ENCODE measurements at places on chromosomes 16 and 17. TPM values are rescaled to one million over a fixed set of nuclear protein-coding genes. Genes with fewer than 3 reads are reported as not detected.

The CRHR1 gene
- not detected for total RNA-seq

The HBA1 gene
- 49.7 TPM for total RNA-seq

The TP53TG3B gene
- not detected for total RNA-seq

The C16orf46 gene
- not detected for total RNA-seq

The AOC3 gene
- total RNA-seq, result 7.2 TPM

The KCNH6 gene
- not detected for total RNA-seq

The FAM222B gene
- total RNA-seq, result 77.6 TPM

The C17orf58 gene
- total RNA-seq, result 5.2 TPM

The TBC1D3D gene
- total RNA-seq, result not detected

The SKAP1 gene
- total RNA-seq, result not detected

The SMIM5 gene
- total RNA-seq, result 0.22 TPM

The KRTAP2-2 gene
- not detected for total RNA-seq

The KRTAP3-2 gene
- not detected for total RNA-seq

The KDM6B gene
- total RNA-seq, result 8.2 TPM

The KRT20 gene
- total RNA-seq, result not detected
